CD4-positive, alpha-beta T cell treated with Interferon alpha-2 for 1 hour (primary cell): ENCODE measurements at places on chromosomes 13 and 19.

DNA sequence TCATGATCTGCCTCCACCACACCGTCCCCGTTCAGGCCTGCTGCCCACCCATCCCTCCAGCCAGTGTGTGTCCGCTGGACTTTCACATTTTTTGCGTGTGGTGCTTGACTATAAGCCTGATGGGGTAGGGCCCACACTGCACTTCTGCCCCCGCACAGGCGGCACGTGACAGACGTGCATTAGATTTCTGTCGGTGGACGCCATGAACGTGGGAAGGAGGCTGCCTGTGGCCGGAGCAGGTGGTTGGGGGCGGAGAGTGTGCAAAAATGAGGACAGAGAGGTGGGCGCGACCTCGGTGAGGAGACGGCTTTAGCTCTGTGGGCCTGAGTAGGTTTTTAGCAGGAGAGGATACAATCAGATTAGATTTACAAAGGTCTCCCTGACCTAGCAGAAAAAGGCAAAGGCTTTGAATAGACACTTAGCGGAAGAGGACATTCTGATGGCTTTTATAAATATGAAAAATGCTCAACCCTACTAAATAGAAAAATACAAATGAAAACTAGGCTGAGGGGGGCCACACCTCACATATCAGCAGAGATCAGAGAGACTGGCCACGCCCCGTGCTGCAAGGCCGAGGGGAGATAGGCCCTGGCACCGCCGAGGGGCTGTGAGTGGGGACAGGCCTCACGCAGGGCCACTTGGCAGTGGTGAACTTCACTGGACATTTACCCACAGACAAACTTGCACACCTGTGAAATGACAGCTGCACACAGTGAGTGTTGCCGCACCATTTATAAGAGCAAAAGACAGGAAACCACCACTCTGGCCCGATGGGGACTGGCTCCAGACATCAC lies 25.4 kb downstream of the PAK4 start:
- DNase-seq = no peak

DNA sequence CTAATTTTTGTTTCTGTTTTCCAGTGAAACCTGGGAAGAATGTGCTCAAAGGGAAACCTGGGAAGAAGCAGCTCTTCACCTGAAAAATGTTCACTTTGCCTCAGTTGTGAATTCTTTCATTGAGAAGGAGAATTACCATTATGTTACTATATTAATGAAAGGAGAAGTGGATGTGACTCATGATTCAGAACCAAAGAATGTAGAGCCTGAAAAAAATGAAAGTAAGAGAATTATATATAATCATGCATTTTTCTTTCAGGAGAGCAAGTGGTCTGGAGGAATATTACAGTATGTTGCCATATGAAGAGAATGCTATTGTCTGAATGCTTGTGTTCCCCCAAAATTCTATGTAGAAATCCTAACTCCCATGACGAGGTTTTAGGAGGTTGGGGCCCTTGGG lies 3.4 kb downstream of the NUDT15 start:
- DNase-seq = no peak

- no peak for DNase-seq
Measured at GRCh38 chr13:91520952-91521351, 122.5 kb downstream of the GPC5 start.

- DNase-seq = no peak
Measured at GRCh38 chr13:27203854-27204253, 32.2 kb upstream of the USP12 start.

DNA sequence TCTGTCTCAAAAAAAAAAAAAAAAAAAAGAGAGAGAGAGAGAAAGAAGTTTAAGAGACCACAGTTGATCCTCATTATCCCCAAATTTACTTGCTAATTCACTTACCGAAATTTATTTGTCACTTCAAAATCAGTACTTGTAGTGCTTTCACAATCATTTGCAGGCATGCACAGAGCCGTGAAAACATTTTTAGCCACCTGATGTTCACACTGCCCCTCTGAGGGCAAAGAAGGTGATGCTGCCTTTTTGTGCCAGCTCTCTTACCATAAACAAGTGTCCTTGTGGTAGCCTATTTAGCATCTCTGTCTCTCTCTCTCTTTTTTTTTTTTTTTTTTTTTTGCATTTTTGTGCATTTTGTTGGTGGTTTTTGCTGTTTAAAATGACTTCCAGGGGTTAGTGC lies 24.1 kb upstream of the CASP14 start:
- no peak for DNase-seq

DNA sequence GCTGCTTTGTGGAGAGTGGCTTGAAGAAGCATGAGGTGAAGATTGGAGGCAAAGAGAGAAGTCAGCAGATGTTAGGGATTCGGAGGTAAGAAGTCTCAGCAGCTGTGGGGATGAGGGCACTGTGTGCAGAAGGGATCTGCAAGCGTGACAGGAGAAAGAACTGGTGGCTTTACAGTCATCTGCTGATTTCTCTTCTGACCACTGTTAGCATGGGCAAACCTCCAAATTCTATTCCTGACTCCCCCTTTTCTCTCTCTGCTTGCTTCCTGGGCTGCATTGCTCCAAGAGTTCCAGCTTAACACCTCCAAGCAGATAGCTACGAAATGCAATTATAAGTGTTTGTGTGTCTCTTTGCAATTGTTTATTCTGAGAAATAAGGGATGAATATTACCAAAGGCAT lies 159.6 kb downstream of the GGACT start:
- no peak for DNase-seq
